ENCODE measurements at places on chromosomes 1 and 21.

DNA sequence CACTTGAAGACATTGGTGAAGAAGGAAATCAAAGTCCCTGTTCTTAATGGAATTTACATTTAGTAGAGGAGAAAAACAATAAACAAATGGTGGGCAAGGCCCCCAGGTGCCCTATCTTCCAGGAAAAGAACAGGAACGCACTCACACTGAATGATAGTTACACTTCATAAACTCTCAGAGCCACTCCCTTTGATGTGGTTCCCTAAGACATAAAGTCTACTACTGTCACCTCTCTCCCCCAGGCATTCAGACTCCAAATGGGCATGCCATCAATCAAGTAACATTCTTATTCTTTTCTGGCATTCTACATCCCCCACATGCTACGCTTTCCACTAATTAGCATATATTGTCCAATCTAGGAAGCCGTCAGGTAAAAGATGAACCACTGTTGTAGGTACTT, 36.6 kb upstream of the PIGC start:
- no peak for DNase-seq

- no peak for DNase-seq
Observed at GRCh38 chr1:228765168-228765946, 30.1 kb downstream of the RHOU start.

DNA sequence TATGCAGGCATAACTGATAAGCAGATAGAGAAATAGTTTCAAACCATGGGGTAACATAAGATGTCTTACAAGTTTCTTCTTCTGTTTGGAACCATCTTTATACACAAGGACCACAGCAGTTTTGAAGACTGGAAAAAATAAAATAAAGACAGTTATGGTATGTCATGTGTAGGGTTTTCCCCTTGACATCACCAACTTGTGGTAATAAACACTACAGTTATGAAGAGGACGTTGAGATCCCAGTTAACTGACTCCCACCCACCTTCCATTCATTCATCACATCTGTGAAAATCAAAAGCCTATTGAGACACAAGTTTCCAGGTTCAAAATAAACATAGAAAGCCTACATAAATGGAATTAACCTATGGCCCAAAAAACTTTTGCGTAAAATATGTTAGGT, 92.5 kb upstream of the KRTAP19-8 start:
- DNase-seq = no peak

DNA sequence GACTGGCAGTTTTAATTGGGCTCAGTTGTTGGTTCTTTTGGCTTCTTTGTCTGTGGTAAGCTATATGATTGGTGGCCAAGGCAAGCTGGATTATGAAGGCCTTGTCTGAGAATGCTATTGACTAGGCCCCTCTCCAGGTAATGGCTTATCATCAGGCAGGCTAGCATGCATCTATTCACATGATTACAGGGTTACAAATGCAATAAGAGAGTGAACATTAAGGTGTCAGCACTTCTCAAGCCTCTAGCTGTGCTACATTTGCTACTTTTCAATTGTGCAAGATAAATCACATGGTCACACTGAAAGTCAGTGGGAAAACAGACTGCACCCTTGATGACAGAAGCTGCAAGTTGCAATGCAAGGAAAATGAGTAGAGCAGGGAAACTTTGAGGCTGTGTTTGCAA, 550.9 kb upstream of the TMPRSS15 start:
- no peak for DNase-seq

DNA sequence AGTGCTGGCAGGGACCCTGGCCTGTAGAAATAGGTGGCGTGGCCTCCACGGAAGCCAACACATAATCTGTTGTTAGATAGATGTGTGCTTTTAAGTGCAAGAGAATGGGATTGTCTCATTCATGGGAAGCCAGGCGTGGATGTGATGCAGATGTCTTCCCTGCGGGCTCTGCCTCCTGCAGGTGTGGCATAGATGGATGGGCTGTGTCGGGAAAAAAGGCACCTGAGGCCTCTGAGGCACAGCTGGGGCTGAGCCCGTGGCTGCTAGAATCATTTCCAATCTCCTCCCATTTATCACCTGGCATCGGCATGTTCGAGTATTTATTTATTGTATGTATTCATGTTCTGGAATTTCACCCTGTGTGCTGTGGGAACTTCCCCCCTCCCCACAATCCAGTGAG, 353.4 kb upstream of the AJAP1 start:
- DNase-seq = no peak

DNA sequence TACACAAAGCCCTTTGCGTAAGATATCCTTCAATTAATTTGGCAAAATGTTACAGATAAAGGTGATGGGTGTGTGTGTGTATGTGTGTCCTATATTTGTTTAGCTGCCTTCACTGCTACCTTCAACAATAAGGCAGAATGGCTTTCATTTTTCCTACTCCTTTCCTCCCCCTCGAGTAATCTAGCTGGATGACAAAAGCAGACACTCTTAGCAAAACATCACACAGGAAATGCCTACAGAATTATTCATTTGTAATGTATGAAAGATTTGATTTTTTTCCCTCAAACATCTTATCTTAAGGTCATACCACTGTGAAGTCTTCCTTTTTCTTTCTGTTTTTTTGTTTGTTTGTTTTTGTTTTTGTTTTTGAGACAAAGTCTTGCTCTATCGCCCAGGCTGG, 10.6 kb downstream of the PTPN22 start:
- no peak for DNase-seq

- no peak for DNase-seq
Observed at GRCh38 chr1:235946571-235946981, 79.9 kb upstream of the LYST start.

Measured in progenitor cell of endocrine pancreas (in vitro differentiated cells).